ENCODE measurements at places on chromosomes 2 and 18.
A peak's percentile ranks its signal among the peaks of the same experiment; 100 is the strongest.

DNA sequence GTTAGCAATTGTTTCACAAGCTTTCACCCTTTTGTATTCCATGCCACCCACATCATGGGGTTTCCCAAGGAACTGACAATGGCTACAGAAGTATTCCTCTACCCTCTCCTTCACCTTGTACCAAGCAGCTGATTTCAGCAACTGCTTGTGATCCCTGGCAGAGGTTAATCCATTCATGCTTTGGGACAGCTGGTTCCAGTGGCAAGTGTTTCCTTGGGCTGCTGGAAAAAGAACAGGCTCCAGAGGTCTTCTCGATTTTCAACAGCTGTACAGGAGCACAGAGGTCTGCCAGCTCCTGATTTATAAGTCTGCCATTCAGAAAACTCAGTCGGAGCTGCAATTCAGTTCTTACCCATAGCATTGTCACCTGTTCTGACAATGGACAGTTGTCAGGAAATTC is 239.2 kb upstream of the CWC22 start:
- DNase-seq = no peak

- no peak for DNase-seq
These were observed 256.8 kb downstream of the RNF152 start for GRCh38 chr18:61635901-61636528.

DNA sequence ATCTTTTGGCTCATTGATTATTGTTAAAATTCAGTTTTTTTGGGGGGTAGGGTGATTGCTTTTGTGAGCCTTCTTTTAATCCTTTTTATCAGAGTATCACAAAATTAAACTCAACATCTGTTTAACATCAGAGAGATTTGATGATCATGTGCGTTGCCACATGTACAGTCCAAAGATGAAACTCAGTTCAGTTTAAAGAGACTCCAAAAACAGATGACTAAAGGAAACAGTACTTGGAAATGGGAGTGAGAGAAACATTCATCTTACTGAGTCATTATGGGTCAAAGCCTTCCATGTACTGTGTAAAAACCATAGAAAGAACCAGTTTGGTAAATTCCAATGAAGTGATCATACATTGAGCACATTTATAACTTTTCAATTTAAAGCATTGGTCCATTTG is 53.0 kb downstream of the LYPD6 start:
- DNase-seq = no peak

DNA sequence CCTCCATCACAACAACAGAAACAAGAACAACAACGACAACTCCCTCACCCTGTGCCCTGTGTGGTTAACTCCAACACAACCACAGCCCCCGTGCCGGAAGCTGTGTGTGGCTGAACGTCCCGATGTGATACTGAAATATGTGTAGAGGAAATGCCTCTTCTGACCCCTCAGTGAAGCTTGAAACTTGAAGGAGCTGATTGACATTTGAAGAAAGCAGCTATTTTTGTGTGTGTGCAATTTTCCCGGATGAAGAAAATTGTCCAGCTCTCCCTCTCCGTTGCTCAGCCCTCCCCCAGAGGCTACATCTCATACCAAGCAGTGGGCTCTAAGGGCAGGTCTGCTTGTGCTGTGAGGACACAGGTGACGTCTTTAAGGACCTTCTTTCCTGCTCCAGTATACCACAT is 173.8 kb downstream of the ICOS start:
- DNase-seq = no peak

DNA sequence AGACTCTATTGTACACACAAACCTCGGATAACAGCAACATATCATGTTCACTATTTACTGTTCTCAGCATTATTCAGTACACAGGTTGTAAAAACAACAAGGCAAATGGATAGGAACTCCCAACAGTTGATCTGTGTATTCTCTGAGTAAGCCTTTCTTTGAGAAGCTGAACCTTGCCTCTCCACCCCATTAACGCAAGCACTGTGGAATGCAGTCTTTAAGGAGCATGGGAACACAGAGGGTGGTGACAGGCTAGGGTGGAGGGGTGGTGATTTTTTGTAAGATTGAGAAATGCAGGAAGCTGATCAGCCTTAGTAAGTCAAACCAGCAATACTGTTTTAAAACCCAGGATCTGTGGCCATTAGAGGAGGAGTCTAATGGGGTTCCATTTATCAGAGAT is 19.6 kb upstream of the SERPINB11 start:
- DNase-seq = no peak

GRCh38 chr2:240433973-240434727 is 1.3 kb upstream of the GPC1 start:
- no peak for DNase-seq

DNA sequence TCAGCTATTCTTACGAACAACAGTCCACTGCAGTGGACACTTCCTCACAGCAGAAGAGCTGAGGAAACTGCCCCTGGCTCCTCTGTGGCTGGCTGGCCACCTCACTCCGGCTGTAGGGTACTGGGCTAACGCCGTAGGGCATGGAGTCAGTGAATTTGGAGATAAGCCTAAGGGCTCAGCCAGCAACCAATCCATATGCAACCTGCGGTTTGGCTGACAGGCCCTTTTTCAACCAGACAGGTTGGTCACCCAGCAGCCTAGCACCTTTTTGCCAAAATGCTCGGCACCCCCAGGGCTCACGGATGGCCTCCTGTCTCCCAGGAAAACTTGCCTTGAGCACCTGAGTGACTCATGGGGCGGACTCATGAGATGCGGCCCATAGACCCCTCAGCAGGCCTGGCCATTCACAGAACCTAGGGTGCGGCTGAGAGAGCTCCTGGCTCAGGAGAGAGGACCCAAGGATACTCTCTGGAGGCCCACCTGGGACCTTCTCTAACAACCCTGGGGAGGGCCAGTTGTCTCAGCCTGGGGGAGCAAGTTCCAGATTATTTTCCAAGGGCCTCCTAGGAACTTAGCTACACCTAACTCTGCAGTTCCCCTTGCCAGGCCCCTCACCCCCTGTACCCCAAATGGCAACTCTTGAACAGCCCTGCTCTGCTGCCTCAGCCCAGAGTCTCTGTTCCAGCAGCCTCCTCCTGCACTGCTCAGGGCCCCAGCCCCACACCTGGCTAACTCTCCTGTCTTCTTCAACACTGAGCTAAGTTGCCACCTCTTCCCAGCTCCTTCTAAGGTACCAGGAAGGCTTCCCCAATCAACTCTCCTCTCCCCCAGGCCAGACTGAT is 252.1 kb downstream of the CYP26B1 start:
- DNase-seq = no peak

DNA sequence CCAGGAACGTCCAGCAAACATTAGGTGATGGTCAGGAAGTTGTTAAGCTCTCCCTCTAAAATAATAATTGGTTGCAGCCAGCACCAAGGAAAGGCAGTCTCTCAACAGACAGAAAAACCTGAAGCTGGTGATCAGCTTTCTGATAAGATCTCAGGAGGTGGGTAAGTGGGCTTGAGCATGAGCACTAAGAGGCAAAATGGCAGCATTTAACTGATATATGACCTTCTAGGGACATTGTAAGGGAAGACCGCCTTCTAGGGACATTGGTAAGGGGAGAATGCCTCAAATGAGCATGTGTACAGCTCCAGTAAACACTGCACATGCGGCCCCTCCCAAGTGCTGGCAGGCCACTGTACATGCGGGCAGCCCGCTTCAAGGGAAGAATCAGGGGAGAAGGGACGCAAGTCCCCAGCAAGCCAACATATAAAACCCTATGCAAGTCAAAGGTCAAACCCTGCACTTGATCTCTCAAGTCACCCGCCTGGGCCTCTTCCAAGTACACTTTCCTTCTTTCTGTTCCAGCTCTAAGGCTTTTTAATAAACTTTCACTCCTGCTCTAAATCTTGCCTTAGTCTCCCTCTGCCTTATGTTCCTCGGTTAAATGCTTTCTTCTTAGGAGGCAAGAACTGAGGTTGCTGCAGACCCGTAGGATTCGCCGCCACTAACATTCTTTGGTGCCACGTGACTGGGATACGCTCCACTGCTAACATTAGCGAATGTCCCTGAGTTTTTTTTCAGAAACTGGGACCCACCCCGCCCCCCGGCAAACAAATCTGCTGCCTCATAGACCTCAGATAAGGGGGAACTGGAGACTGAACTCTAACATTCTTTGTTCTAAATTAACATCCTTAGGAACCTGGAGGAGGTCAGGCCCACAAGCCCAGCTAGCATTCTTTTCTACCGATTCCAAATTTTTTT is 463.8 kb downstream of the LPIN1 start:
- DNase-seq = no peak

DNA sequence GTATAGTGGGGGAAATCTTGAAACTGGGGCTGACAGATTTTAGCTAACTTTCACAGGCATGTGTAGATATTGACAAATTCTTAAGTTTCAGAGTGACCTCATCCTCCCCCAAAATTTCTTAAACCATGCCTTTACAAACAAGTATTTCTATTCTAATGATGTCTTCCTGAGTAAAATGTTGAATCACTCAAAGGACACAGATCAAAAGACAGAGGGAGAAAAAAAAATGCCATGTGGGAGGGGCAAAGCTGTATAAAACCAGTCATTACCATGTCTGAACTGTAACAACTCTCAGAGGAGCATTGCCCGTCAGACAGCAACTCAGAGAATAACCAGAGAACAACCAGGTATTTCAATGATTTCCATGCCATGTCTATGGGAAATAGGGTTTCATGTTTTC is at the start of gene SERPINB2:
Gene SERPINB2, plus strand, starts transcription at position 282 of the 400 bp plus-strand sequence. CDS start 3,740 bp downstream, outside the sequence.
- DNase-seq = peak; percentile 10

GRCh38 chr18:44943311-44943881 is 262.7 kb downstream of the SETBP1 start:
- DNase-seq = no peak

GRCh38 chr2:24731040-24731439 is 62.2 kb downstream of the PTRHD1 start:
- no peak for DNase-seq

DNA sequence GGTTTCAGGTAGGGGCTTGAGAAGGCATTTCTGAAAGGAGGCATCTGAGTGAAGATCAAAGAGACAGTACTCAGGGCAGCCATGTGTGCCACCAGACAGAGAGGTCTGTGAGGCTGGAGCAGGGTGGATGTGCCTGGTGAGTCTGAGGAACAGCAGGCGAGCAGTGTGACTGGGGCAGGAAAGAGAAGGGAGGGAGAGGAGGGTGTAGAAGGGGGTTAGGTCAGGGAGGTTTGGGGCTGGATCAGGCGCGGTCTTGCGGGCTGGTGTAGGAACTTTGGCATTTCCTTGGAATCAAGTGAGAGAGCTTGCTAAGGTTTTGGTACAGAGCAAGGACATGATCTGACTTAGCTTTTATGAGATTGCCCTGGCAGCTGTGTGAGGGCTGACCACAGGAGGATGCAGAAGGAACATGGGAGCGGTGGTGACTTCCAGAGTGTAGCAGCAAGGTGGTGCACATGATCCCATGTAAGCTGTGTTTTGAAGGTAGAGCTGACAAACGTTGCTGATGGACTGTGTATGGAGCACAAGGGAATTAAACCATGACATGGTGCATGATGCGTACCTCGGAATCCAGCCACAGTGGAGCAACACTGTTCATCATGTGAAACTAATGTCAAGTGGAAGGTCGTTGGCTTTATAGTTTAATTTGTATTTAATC is 13.9 kb downstream of the RAB31 start:
- DNase-seq = no peak

DNA sequence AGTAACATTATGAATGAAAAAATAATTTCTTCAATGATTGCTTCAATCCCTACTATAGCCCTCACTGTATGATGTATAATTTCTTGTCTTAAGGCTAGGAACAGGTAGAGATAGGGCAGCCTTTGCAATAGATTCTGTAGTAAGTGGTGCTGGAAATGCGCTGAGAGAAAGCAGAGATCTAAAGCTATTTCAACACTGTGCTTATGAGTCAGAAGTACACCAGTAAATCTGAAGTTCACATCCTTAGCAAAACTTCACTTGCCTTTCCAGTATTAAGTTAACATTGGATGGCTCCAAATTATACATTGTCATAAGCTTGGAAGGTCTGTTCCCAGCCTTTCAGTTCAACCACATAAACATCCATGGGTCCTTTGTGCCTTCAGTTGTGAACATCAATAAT is 178.2 kb upstream of the EPHA4 start:
- no peak for DNase-seq

GRCh38 chr18:54416436-54416835 is 58.7 kb downstream of the C18orf54 start:
- DNase-seq = no peak

DNA sequence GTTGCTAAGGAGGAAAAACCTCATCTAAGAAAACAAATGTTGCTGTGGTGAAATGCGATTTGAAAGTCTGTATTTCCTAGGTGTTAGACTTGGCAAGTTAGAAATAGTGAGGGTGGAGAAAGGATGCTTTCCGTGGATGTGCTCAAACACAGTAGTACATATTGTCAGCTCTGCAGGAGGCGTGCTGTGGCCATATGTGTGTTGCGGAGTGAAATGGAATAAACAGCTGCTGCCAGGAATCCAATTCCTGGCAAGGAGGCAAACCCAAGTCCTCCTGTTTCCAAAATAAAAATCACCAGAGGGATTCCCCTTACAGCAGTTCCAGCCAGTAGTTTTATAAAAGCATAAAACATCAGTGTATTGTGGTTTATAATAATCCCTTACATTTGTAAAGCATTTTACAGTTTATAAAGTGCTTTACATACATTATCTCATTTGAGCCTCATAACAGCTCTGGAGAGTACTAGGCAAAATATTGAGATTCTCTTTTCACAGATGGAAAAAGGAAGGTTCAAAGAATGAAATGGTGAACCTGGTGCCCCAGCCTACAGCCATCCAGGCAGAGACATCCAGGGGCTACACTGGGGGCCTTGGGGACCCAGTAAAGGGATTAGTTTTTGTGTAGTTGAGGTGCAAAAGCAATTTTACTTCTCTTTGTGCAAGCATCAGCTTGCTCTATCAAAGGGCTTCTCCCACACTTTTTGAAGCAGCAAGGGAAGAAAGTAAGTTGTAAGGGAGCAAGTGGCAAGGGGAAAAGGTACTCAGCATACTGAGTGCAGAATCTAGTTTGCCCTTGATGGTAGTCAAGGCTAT is 206.0 kb downstream of the AGPS start:
- no peak for DNase-seq

DNA sequence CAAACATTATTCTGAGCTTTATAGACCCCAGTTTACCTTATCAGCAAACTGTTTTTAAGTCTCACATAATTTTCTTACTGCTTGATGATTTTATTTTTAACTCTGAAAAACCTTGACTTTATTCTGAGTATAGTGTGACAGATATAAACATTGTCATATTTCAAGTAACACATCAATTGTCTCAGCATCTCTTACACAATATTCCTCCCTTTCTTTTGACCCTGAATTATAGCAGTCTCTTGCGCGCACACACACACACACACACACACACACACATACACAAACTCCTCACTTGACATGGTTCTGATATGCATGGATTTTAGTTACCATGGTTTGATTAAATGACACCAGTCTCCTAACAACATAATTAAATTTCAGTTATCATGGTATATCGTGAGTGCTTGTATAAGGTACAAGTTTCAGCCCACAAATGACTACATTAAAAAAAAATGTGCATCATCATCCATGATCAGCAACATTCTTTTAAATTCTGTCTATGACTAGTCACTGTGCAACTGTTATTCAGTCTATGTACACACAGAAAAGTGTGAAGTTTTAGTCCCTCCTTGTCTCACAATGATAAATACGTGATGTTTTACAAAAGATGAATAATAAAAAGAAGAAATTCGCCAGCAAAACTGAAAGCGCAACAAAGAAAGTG is 39.5 kb upstream of the TACR1 start:
- DNase-seq = no peak

- no peak for DNase-seq
These were observed 40.3 kb upstream of the KCNJ13 start for GRCh38 chr2:232816657-232817056.

Data from SIG-M5 (cell line).